Activated naive CD8-positive, alpha-beta T cell treated with anti-CD3 and anti-CD28 coated beads for 36 hours (primary cell): ENCODE measurements at places on chromosomes 7 and 10. TPM values are rescaled to one million over a fixed set of nuclear protein-coding genes. Genes with fewer than 3 reads are reported as not detected.

The ANXA11 gene
- total RNA-seq = 181 TPM

The ZNF853 gene
- total RNA-seq = 2.2 TPM

The CCDC172 gene
- not detected for total RNA-seq

DNA sequence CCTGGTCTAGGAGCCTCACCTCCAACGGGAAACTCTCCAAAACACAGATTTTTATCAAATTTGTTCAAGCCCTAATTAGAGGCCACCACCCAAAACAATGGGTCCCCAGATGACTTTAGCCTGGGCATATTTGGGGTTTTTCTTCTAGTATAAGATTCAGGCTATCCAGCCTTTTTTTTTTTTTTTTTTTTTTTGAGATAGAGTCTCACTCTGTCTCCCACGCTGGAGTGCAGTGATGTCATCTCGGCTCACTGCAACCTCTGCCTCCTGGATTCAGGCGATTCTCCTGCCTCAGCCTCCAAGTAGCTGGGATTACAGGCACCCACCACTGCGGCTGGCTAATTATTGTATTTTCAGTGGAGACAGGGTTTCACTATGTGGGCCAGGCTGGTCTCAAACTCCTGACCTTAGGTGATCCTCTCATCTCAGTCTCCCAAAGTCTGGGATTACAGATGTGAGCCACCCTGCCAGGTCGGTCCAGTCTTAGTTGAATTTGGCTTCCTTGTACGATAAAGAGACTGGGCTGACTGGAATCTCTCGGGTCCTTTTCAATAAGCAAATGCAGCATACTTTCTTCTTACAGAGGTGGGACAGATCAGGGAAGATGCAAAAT lies 91.4 kb upstream of the KLF6 start:
- H3K27me3 ChIP-seq = no peaks in the 10 kb centered on the region
- H3K4me1 ChIP-seq = peaks cover 41% of the 10 kb centered on the region
- no peaks in the 10 kb centered on the region for H3K36me3 ChIP-seq
- no peak overlapping the region for H3K4me3 ChIP-seq
- DNase-seq = no peak
- peak overlapping the region; percentile 88 for H3K27ac ChIP-seq

GRCh38 chr10:102583435-102584417 lies 60.6 kb upstream of the TRIM8 start:
- H3K27ac ChIP-seq = no peak overlapping the region
- no peak overlapping the region for H3K4me3 ChIP-seq
- no peaks in the 10 kb centered on the region for H3K36me3 ChIP-seq
- no peaks in the 10 kb centered on the region for H3K27me3 ChIP-seq
- peak; percentile 75 for DNase-seq

DNA sequence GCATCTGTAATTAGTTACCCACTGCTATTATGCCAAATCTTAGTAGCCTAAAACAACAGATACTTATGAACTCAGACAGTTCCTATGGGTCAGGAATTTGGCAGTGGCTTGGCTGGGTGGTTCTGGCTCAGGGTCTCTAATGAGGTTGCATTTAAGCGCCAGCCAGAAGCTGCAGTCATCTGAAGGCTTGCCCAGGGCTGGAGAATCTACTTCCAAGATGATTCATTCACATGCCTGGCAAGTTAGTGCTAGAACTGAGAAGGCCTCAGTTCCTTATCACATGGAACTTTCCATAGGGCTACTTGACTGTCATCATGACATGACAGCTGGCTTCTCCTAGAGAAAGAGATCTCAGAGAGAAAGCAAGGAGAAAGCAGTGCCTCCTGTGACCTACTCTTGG lies 121.3 kb downstream of the AVL9 start:
- no peaks in the 10 kb centered on the region for H3K27me3 ChIP-seq
- H3K36me3 ChIP-seq = no peaks in the 10 kb centered on the region
- H3K4me3 ChIP-seq = no peak overlapping the region
- DNase-seq = no peak

GRCh38 chr7:52507546-52508255 lies 527.7 kb upstream of the POM121L12 start:
- H3K27me3 ChIP-seq = no peaks in the 10 kb centered on the region
- H3K27ac ChIP-seq = no peak overlapping the region
- H3K4me3 ChIP-seq = no peak overlapping the region
- no peak for DNase-seq

- H3K4me1 ChIP-seq = no peaks in the 10 kb centered on the region
- peaks cover 7% of the 10 kb centered on the region for H3K27me3 ChIP-seq
- H3K4me3 ChIP-seq = no peak overlapping the region
- no peak for DNase-seq
Observed at GRCh38 chr7:128221929-128222403, 19.1 kb upstream of the LEP start.

- no peak overlapping the region for H3K4me3 ChIP-seq
- H3K27me3 ChIP-seq = peaks cover 12% of the 10 kb centered on the region
- no peaks in the 10 kb centered on the region for H3K36me3 ChIP-seq
- H3K27ac ChIP-seq = no peak overlapping the region
Observed at GRCh38 chr7:93562936-93563335, 11.6 kb downstream of the CALCR start.

DNA sequence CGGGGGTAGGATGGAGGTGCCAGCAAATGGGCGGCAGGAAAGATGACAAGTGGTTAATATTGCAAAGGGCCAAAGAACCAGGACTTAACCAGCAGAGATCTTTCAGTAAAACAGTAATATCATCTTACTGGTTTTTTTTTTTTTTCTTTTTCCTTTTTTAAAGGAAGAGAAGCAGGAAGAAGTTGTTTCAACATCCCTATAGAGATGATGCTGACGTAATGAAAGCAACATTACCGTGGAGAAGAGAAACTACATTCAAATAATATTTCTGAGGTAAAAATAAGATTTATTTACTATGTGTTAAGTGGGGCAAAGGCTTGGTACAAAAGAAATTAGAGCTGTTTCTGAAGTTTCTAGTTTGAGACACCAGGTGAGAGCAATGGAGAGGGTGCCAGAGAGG lies 11.0 kb downstream of the MINDY3 start:
- no peak overlapping the region for H3K27ac ChIP-seq
- DNase-seq = no peak
- H3K4me1 ChIP-seq = peaks cover 11% of the 10 kb centered on the region
- no peak overlapping the region for H3K4me3 ChIP-seq

- H3K27ac ChIP-seq = no peak overlapping the region
- no peaks in the 10 kb centered on the region for H3K4me1 ChIP-seq
- peaks cover 2% of the 10 kb centered on the region for H3K27me3 ChIP-seq
- no peak for DNase-seq
- H3K4me3 ChIP-seq = no peak overlapping the region
Observed at GRCh38 chr7:86949779-86950260, 109.6 kb downstream of the ELAPOR2 start.

DNA sequence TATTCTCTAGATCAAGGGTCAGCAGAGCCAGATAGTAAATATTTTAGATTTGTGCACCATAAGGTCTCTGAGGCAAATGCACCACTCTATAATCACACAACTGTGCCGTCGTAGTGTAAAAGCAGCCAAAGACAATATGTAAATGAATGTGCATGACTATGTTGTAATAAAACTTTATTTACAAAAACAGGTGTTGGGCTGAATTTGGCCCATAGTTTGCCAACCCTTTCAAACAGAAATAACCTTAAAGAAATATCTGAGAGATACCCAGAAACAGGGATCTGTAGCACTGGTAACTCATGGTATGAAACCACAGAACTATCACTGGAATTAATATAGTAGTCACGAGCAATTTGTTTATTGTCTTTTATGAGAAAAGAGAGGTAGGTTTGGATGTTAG lies 86.0 kb downstream of the ARID5B start:
- H3K27me3 ChIP-seq = no peaks in the 10 kb centered on the region
- H3K4me3 ChIP-seq = peak overlapping the region; percentile 54
- no peak for DNase-seq
- H3K27ac ChIP-seq = peak overlapping the region; percentile 97
- H3K4me1 ChIP-seq = peaks cover 79% of the 10 kb centered on the region

GRCh38 chr7:875051-875450 lies 1.3 kb upstream of the GET4 start:
- H3K4me1 ChIP-seq = peaks cover 24% of the 10 kb centered on the region
- no peak for DNase-seq

DNA sequence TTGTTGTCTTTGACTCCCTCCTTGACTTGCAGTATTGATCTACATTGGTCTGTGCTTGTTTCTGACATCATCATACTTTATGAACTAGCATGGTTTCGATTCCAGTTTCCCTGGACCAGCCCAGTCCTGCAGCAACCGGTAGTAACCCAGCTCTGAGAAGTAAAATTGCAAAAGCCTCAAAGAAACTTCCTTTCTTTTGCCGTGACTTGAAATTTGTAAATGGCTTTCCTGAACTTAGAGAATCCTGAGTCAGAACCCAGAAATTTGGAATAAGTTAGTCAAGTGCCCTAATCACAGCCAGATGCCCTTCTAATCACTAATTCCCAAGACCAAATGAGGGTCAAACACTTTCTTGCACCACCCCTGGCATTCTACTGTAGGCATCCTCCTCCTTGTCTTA lies 15.0 kb downstream of the TAS2R60 start:
- no peak for DNase-seq
- H3K4me1 ChIP-seq = peaks cover 8% of the 10 kb centered on the region
- H3K4me3 ChIP-seq = no peak overlapping the region
- H3K27me3 ChIP-seq = no peaks in the 10 kb centered on the region
- peaks cover 5% of the 10 kb centered on the region for H3K36me3 ChIP-seq

- H3K36me3 ChIP-seq = peaks cover 1% of the 10 kb centered on the region
- no peak overlapping the region for H3K4me3 ChIP-seq
Observed at GRCh38 chr7:43294080-43294630, 181.7 kb downstream of the HECW1 start.

GRCh38 chr10:85789982-85790789 lies 576.4 kb downstream of the GRID1 start:
- H3K4me1 ChIP-seq = no peaks in the 10 kb centered on the region
- H3K27ac ChIP-seq = no peak overlapping the region
- DNase-seq = no peak
- H3K27me3 ChIP-seq = no peaks in the 10 kb centered on the region
- no peak overlapping the region for H3K4me3 ChIP-seq

- no peak overlapping the region for H3K4me3 ChIP-seq
- no peaks in the 10 kb centered on the region for H3K27me3 ChIP-seq
- no peak for DNase-seq
- no peaks in the 10 kb centered on the region for H3K4me1 ChIP-seq
Observed at GRCh38 chr10:103652599-103653281, 159.2 kb downstream of the NEURL1 start.

GRCh38 chr10:33306126-33306525 lies 28.3 kb downstream of the NRP1 start:
- no peak for DNase-seq
- peaks cover 5% of the 10 kb centered on the region for H3K27me3 ChIP-seq

- no peak overlapping the region for H3K4me3 ChIP-seq
- H3K4me1 ChIP-seq = no peaks in the 10 kb centered on the region
- H3K27ac ChIP-seq = no peak overlapping the region
- H3K36me3 ChIP-seq = peaks cover 5% of the 10 kb centered on the region
- DNase-seq = no peak
Observed at GRCh38 chr7:22307816-22308215, 49.1 kb downstream of the RAPGEF5 start.

DNA sequence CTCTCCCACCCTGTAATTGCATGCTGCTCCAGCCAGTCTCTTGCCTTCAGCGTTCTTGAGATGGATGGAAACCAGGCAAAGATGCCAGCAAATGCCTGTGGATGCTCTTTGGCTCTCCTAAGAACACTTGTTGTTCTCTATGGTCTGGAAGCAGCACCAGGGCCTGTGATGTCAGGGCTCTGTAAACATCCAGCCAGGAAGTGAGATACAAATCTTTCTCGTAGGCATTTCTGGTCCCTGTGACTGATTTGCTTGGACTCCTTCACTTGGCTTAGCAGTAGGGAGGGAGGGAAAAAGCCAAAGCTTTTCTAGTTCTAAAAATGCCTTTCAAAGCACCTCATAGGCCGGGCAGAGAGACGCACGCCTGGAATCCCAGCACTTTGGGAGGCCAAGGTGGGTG lies 201.3 kb downstream of the REEP3 start:
- peaks cover 3% of the 10 kb centered on the region for H3K4me1 ChIP-seq
- no peaks in the 10 kb centered on the region for H3K36me3 ChIP-seq

DNA sequence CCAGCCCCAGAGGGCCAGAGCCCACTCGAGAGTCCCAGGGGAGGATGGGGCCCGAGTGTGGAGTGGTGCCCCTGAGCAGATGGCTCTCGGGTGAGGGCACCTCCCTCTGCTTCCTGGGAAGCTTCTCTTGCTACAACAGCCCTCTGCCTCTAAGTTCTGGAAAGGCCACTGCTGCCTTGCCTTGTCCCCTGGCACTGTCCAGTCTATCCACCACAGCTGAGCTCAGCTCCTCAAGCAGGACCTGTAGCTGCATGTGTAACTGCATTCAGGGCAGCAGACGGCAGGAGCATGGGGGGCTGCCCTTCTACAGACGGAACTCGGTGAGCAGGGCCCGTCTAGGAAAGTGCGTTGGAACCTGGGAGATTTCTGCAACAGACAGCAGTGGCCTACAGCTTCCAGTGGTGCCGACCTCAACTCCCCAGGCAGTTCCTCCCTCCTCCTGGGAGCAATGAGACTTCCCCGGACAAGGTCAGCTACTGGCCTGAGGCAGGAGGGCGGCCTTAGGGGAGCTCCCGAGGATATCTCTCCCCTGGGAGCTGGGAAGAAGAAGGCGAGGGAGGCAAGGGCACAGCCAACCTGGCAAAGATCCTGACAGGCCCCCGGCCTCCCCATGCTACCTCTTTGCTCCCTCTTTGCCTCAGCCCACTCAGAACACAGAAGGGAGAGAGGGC lies 88.5 kb downstream of the DLG5 start:
- no peaks in the 10 kb centered on the region for H3K27me3 ChIP-seq
- no peak overlapping the region for H3K27ac ChIP-seq
- peaks cover 6% of the 10 kb centered on the region for H3K4me1 ChIP-seq
- no peak for DNase-seq
- no peaks in the 10 kb centered on the region for H3K36me3 ChIP-seq

DNA sequence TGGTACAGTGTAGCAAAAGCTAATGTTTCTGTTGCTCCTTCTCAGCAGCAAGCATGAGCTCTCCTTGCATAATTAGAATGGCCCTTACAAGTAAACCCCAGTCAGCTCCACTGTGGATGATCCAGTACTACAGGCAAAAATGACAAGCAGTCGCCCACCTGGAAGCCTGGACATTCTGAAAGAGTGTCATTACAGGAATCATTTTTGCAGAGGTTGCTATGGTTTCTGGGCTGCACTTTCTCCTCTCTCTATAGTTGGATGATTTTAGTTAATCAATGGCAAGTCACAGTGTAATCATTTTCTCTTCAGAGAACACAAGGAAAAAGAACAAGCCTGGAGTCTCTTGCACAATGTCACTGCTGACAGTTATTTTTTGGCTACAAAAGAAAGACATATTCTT lies 102.9 kb upstream of the MYO3A start:
- no peak overlapping the region for H3K4me3 ChIP-seq
- H3K4me1 ChIP-seq = no peaks in the 10 kb centered on the region
- peaks cover 19% of the 10 kb centered on the region for H3K27me3 ChIP-seq

GRCh38 chr7:37211097-37211880 lies 237.4 kb downstream of the ELMO1 start:
- peaks cover 11% of the 10 kb centered on the region for H3K4me1 ChIP-seq
- H3K4me3 ChIP-seq = no peak overlapping the region
- H3K27ac ChIP-seq = peak overlapping the region; percentile 19
- peaks cover 19% of the 10 kb centered on the region for H3K36me3 ChIP-seq
- no peak for DNase-seq
- no peaks in the 10 kb centered on the region for H3K27me3 ChIP-seq
